ENCODE measurements at places on chromosomes 16 and 17.

- DNase-seq = no peak
Measured at GRCh38 chr17:42059815-42060214, 9.4 kb upstream of the C17orf113 start.

DNA sequence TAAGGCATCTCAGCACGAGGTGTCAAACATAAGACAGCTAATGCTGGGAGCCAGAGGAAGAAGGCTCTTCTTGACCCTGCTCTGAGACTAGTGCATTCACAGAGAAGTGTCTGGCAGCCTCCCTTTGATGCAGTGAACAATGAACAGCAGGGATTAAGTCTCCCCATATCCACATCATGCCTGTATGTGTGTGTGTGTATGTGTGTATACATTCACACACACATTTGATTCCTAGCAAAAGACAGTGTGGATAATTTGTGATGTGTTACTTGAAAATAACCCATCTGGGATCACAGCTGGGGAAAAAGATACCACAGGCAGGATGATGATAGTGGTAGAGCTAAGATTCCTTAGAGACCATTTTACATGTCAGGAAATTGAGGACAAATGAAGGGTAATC, 485.9 kb upstream of the GOT2 start:
- DNase-seq = no peak

DNA sequence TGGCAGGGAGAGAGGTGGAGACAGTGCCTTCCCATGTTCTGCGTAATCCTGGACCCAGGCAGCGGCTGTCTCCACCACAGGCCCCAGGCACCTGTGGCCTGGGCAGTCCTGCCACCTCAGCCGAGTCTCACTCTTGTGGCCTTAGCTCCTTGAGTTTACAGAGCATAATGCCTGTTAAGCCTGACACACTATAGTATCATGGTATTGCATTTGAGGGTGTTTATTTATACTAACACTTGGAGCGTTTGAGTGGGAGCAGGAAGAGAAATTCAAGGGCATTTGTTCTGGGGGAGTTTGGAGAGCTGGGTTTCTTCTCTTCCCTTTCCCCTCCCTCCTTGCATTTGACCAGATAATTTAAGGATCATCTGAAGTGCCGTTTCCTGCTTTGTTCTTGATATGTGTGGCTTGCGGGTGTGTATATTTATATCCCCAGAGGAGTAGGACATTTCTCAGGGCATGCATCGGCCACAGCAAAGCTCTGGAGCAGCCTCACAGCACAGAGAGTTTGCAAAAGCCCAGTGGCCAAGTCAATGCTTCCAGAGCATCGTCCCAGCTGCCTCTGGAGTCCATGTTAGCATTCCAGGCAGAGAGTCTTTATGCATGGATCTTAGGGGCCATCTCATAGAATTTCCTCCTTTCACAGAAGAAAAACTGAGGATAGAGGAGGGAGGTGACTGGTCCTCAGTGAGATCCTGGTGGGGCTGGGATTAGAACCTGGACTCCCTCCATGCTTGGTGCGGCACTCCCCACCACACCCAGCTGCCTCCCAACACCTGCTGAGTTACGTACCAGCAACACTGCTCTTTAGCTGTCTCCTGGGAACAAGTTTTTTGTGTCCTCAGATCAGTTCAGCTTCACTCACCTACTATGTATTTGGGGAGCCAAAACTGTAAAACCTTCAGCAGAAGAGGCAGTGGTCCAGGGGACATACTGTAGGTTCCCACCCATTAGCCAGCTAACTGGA, 222.8 kb downstream of the CCDC182 start:
- no peak for DNase-seq

DNA sequence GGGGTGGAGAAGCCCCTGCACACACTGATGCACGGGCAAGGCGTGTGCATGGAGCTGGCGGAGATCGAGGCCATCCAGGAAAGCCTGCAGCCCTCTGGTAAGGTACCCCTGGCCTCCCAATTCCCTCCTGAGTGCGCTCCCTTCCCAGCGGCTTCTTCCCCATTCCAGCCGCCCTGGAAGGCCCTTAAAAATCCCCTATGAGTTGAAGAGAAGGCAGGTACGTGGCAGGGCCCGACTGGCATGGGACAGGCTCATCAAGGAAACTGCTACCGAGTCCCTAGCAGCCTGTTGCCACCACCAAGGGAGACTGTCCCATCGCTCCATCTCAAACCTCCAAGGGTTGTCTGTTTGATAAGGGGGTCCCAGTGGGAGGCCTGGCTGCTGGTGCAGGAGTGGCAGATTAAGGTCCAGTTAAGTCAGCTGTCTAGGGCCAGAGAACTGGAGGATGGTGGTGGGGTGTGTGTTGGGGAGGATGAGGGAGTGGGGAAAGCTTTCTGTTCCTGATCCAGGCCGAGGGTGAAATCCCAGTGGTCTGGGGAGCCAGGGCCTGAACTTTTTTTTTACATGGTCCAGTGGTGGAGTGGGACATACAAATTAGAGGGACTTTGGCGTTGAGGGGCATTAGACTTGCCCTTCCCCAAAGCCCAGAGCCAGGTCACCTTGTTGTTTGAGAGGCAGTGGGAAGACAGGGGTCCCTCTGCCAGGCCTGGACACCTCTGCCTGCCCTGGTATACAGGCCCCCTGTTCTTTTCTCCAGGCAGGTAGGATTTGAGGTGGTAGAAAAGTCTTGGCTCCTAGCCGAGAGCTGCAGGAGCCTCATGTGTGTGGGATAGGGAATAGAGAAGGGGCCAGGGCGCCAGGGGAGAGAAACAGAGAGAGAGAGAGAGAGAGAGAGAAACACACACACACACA, 994 bp downstream of the IGFBP4 start:
- peak; percentile 37 for DNase-seq

DNA sequence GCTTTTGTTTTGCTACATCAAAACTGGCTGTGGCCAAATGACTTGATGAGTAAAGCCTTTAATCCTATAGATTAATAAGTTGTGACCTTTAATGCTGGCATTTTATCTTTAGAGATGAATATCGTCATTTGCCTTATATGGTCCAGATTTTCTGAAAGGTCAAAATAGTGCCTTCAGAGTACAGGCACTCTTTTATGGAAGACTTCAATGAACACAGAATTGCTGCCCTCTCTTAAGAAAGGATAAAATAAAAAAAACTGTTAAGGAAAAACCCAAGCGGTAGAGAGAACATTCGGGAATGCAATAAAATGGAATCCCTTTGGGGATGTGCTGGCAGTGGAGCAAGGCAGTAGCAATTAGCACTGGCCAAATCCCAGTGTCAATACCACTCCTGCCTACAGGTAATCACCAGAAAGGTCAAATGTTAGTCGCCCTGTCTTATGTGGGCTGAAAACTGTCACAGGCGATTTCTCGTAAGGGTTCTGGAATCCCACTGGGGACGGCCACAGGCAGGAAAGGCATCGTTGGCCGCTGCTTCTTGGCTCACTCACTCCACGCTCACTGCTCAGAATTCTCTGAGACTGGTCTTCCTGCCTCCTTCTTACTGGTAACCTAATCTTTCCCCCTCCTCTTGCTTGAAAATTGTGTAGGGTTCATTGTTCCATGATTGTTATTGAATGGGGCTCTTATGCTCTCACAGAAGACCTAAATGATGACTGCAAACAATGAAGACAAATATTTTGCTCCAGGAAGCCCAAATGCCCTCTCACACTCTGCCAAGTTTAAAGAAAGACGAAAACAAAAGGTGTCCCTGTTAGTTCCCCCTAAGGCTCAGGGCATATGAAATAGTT, 45.4 kb upstream of the HSBP1 start:
- DNase-seq = no peak

DNA sequence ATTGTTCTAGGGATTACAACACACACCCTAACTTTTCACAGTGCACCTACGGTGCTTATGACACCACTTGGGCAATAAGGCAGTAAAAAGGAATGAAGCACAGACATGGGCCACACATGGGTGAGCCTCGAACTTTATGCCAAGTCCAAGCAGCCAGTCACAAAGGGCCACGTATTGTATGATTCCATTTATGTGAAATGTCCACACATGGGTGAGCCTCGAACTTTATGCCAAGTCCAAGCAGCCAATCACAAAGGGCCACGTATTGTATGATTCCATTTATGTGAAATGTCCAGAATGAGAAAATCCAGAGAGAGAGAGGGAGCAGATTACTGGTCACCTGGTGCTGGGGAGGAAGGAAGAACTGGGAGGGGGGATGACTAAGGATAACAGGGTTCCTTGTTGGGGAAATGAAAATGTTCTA, 22.2 kb downstream of the RMI2 start:
- no peak for DNase-seq

DNA sequence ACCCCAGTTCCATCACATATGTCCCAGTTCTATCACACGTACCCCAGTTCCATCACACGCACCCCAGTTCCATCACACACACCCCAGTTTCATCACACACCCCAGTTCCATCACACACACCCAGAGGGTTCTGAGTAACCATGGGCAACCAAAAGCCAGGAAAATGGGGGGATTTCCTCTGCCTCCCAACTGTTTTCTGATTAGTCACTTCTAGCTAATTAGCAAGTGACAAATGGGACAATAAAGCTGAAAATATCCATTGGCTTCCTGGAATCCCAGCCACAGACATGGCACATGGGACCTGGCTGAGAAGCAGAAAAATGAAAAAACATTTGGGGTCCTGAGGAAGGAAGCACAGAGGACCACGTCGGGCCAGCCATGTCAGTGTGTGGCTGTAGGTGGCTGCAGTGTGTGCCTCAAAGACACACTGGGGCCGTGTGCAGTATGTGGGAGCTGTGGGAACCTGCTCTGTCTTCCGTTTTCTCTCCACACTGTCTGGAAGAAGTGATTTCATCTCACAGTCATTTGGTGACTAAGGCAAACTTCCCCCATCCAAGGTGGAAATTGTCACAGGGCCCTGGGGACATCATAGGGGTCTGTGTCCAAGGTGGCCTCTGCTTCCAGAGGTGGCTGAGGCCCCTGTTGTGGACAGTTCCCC, 106.7 kb downstream of the CMIP start:
- DNase-seq = peak; percentile 49

DNA sequence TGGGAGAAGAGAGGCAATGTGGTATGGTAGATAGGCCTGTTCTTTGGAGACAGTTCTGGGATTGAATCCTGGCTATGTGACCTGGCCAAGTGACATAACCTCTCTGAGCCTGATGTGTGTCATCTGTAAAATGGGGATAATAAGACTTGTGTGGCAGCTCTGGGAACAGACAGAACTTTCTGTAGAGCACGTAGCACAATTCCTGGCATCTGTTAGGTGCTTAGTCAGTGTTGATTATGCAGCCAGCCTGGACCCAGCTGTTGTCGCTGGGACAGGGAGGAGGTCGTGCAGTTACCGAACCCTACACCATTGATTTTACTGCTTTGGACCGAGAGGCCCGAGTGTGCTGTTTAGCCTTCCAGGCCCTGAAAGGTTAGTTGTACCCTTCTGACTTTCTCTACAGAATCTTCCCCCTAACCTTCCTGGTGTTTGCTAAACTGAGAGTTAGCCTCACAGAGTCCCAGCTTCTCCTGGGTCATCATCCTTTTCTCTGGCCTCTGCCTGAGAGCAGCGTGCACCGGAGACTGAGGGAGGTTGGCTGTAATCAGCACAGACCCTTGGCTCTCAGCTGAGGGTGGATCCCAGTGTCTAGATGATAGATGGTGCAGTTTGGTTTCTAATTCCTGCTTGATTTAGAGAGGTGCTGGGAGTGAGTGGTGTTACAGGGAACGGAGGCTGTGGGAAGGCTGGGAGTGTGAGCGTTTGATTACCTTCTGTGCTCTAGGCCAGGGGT, 31.9 kb downstream of the MSI2 start:
- no peak for DNase-seq

DNA sequence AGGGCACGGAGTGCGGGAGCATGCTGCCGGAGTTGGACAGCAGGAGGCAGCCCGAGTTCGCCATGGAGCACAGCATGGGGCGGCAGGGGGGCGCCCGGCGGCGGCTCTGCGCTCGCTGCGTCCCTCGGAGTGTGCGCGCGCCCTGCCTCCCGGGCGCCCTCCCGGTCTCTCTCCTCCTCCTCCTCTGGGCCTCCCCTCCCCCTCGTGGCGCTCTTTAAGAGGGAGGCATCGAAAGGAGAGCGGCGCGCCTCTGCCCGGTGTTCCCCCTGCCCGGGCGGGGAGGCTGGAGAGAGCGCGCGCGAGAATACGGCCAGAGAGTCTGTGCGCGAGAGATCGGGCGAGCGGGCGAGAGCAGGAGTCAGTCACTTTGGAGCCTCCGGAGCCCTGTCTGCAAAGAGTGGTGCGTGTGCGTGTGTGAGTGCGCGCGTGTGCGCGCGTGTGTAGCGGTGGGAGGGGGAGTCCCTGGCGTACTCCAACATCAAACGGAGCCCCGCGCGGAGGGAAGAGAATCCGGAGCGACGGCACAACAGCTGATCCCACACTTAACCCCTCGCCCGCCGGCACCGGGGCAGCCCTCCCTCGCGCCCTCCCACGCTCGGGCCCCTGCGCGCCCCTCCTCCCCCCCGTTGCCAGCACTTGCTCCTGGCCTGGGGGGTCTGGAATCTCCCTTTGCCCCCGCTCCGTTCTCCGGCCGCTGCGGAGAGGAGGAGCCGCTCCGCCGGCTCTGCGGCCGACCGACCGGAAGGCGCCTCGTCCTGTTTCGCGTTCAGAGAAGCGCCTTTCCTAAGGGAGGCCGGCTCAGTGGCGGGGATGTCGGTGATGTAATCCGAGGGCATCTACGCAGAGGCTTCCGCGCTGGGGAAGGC, 108.9 kb downstream of the ENGASE start:
- DNase-seq = no peak

DNA sequence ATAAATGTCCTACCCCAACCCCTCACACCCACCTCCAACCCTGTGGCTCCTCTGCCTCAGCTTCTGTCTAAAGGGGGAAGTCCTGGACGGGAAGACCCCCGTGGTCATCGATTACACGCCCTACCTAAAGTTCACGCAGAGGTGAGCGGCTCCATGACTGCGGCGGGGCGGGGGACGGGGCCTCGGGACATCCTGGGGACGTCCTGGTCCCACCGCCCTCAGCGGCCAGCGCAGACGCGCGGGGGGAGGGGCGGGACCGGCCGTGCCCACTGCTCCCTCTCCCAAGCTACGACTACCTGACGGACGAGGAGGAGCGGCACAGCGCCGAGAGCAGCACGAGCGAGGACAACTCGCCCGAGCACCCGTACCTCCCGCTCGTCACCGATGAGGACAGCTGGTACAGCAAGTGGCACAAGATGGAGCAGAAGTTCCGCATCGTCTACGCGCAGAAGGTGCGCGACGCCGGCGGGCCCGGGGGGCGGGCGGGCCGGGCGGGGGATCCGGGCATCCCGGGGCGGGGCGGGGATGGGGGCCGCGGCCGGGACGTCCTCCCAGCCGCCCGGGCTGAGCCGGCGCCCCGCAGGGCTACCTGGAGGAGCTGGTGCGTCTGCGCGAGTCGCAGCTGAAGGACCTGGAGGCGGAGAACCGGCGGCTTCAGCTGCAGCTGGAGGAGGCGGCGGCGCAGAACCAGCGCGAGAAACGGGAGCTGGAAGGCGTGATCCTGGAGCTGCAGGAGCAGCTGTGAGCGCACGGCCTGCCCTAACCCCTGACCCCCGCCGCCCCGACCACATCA, 6.7 kb downstream of the RUNDC3A start:
- no peak for DNase-seq

- DNase-seq = no peak
Measured at GRCh38 chr17:19019041-19019941, 14.7 kb upstream of the FAM83G start.

DNA sequence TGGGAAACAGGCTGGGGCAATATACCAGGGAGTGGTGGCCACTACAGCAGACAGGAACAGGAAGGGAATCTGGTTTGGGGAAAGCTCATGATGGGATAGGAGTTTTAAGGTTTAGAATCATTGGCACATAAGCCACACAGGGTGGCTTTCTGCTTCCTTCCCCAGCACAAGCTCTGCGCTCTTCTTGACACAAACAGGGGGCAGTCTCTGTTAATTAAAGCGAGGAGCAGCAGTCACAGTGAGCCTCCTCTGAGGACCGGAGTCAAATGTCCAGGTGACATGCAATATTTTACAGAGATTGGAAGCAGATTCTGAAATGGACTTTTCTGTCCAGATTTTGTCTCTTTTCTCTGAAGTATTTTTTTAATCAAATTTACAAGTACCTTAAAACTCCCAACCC, 2.8 kb upstream of the SHISA9 start:
- no peak for DNase-seq
